SHP77 treated with DMSO at 0.1 percent for 48 hours (cell line): ENCODE measurements at places on chromosomes 12 and 14.

DNA sequence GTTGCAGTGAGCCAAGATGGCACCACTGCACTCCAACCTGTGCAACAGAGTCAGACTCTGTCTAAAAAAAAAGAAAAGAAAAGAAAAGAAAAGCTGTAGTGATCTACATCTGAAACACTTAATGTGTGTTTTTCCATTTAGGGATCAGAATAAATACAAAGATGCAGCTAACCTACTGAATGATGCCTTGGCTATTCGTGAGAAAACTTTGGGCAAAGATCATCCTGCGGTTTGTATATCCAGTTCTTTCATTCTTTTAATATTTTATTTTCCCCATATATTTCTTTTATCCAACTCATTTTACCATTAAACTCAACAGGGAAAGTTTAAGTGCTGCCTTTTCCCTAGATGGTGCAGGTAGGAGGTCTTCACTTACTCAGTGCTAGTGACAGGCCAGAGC, 40.4 kb downstream of the KLC1 start:
- no peak for DNase-seq

DNA sequence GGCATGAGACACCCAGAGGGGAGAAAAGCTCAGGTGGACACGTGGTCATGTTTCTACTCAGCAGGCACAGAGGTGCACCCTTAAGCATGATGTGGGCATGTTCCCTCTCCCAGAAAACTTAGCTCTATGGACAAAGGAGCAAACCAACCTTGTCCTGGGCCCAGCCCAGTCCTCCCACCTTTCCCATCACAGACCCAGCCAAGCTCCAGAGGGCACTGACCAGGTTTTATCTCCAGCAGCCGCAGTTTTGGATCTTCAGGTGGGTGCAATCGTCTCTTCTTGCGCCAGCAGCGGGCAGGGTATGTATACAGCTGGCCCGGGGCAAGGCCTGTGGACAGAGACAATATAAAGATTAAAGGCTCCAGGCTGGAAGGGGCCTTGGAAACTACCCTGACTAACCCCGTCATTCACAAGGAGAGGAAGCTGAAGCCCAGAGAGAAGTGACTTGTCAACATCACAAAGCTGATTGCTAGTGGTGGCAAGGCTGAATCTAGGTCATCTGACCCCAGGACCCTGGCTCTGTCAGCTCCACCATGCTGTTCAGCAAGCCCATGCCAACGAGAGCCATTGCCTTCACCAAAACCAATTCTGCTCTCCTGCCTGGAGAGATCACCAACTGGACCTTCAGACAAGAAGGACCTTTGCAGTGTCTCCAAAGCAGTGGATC, 140.7 kb downstream of the DPF3 start:
- no peak for DNase-seq

DNA sequence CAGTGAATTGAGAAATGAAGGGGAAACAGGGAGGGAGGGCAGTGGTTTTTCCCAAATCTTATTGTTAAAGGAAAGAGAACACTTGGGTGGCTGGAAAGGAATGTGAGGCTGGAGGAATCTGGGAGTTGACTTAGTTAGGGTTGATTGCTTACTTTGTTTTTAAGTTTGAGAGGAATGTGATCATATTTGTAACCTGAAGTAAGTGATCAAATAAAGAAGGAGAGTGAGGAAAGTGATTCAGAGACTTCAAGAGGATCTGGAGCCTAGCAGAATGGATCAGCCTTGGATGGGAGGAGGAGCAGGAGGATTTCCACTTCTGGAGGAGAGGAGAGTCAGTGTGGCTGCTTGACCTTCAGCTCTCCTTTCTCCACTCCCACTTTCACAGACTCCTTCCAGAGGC, 6.0 kb upstream of the LRP6 start:
- DNase-seq: no peak

GRCh38 chr14:69190191-69190590, 1.1 kb upstream of the EXD2 start:
- no peak for DNase-seq

DNA sequence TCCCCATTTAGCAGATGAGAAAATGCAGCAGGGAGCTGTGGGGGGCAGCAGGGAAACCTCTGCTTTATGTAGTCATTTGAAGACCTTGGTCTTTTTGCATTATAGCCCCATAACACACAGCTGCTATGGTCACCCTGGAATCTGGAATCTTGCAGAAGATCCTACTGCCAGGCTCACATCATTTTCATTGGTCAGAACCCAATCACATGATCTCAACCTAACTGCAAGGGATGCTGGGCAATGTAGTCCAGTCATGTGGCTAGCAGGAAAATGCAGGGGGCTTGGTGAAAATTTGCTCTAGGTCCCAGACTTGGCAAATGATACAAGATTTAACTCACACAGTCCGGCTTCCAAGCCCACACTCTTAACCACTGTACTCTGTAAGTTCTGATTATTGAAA, 1028.7 kb downstream of the AACS start:
- DNase-seq: peak; percentile 6

GRCh38 chr14:28361486-28361885, 405.1 kb upstream of the FOXG1 start:
- DNase-seq: no peak
